Colonic mucosa (tissue), 4 donors: ENCODE measurements at places on chromosomes 13 and 19. TPM values are rescaled to one million over a fixed set of nuclear protein-coding genes. Genes with fewer than 3 reads are reported as not detected.

DNA sequence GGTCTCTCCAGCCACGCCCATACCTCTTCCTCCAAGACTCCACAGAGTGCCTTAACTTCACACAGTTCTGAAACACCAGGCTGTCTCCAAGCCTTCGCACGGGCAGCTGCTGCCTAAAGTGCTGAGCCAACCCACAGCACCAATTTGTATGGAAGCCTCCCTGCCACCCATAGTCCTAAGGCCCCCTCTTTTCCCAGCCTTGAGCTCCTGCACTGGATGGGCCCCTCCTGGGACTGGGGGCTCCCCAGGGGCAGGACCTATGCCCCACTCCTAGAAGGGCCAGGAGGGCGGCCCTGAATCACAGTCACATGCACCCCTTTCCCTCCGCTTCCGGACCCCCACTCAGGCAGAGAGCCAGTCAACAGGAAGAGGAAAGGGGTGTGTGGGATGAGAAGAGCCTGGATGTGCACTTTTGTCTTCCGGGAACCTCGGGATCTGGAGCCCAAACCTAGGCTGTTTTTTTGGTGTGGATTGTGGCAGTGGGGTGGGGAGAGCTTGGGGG is 5.1 kb upstream of the FCER2 start:
- DNase-seq, result no peak

GRCh38 chr13:23902975-23903905 is 5.9 kb upstream of the C1QTNF9B start:
- no peak for DNase-seq

GRCh38 chr13:97346561-97347254 is 87.3 kb upstream of the RAP2A start:
- no peak for DNase-seq

Gene GRK1
- not detected for total RNA-seq

Gene TSSK6
- 3.6 TPM for total RNA-seq

Gene RB1
- 28.5 TPM for total RNA-seq

Gene FGF22
- total RNA-seq, result not detected

GRCh38 chr19:39524495-39524894 is 8.2 kb downstream of the EID2B start:
- DNase-seq, result no peak

DNA sequence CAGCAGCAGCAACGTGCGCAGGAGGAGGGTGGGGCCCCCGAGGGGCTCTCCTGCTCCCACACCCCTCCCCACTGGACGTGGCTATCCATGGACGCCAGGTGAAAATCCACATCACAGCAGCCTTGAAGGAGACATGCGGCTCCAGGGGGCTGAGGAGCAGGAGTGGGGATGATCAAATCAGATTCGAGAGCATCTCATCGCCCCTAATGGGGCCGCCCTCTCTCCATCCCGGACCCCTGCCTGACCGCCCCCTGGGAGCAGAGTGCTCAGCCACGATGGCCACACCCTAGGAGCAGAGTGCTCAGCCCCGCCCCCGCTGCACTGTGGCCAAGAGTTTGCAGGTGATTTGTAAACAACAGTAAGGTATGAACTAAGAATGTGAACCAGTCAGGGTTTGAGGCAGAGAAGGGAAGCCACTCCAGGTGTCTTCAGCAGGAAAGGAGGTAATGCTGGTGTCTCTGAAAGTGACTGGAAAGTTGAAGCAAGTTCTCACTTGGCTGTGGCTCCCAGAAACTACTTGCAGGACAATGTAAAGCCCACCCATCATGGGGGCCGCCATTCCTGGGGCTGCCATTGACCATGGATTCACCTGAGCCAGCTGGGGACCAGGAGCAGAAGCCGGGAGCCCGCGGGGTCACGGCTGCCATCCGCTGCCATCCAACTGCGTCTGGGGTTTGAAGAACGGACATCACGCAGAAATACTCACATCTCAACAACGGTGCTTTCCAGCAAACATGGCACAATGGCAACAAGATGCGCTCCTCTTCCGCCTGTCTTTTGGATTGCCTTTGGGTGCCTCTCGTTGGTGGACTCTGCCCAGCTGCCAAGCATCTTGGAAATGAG is 71.8 kb downstream of the SPACA7 start:
- DNase-seq, result peak; percentile 15

Gene ANO8
- 13.7 TPM for total RNA-seq

GRCh38 chr19:51742789-51743188 is 8.9 kb downstream of the FPR1 start:
- DNase-seq, result no peak

Gene CYP2B6
- 4.6 TPM for total RNA-seq

Gene CRB3
- 115 TPM for total RNA-seq

DNA sequence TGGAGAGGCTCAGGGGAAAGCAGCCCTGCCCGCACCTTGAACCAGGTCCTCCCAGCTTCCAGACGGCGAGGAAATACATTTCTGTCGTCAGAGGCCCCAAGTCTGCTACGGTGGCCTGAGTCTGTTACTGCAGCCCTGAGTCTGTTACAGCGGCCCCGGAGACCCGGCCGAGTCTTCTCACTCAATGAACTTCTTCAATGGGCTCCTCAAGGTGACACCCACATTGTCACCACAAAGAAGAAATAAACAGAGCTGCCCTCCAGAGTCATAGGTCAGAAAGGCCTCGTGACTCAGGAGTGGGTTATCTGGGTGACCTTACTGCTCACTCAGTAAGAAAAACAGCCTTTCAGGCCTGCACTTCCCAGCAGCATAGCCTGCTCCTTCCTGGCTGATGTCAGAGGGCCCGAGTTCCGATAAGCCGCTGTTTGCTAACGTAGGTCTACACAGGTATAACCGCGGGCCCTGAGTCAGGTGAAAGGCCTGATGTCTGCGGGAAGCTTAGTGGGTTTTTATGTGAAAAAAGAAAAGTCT is 66.9 kb upstream of the TM9SF2 start:
- DNase-seq, result no peak

- no peak for DNase-seq
These were observed 2.7 kb upstream of the GATAD2A start for GRCh38 chr19:19402656-19403372.

- DNase-seq, result peak; percentile 71
These were observed at the start of gene IZUMO1 for GRCh38 chr19:48746738-48747575. TSS of gene IZUMO1 (minus strand) at chr19:48746909. CDS start at chr19:48745859, 1,050 bp downstream.

DNA sequence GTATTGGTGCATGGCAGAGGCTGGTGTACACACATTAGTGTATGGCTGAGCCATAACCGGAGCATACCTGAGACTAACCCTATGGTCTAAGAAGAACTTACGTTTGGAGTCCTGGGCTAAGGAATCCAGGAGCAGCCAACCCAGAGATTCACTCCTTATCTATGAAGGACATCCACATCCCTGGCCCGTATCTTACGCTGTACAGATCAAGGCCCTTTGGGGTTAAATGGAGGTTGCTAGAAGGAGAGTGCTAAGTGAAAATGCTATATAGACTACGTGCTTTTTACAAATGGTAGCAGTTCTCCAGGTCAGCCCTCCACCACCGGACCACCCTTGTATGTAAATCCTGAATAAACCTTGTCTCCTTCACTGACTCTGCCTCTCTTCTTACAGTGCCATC is 1.9 kb upstream of the SUGT1 start:
- DNase-seq, result no peak

GRCh38 chr19:11365557-11366117 is 8.8 kb upstream of the SWSAP1 start:
- no peak for DNase-seq

Gene C13orf46
- 0.44 TPM for total RNA-seq

DNA sequence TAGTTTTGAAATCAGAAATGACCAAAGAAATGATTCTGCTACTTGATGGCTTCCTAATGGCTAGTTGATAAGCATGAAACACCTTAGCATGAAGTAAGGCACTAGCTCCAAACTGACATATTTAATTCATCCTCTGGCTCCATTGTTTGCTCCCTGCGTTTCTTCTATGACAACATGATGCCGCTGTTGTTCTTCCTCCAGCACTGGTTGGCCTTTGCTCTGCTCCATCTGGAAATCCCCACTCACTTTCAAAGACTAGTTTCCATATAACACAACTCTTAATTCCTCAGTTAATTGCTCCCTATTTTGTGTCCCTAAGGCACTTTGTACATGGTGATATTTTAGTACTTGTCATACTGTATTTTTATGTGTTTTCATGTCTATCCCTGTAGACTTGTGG is 151.6 kb downstream of the GPC6 start:
- DNase-seq, result no peak

GRCh38 chr19:34041925-34042521 is 130.3 kb upstream of the LSM14A start:
- peak; percentile 74 for DNase-seq

Gene SRRM5
- total RNA-seq, result 0.57 TPM

Gene ELSPBP1
- total RNA-seq, result not detected

Gene ZNF420
- total RNA-seq, result 6.3 TPM

- DNase-seq, result no peak
These were observed at the start of gene JSRP1 for GRCh38 chr19:2255982-2256685. TSS of gene JSRP1 (minus strand) at chr19:2256417. CDS start at chr19:2255314, 1,103 bp downstream.

Gene ZNF805
- 6.2 TPM for total RNA-seq

Gene KLK6
- not detected for total RNA-seq

DNA sequence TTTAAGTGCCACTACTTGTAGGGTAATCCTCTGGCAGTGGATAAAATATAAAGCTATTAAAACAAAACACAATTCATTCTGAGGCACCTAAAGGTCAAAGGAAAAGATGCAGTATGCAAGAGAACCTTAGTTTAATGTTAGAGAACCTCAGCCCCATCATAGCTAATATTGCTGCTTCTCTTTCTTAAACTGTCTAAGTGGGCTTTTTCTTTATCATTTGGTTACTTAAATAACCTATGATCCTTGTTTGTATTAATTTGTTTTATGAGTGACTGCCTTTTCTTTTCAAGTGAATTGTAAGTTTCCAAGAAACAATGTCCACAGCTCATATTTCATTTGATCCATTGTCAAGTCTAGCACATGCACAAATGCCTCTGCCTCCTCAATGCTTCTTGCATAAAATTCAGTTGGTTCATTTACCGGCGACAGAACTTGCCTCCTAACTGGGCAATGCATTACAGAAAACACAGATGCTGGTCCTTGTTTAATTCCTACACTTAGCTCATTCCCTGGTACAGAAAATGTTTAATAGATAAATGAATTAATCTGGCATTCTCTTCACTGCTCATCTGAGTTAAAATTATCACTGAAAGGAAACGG is 1049.8 kb downstream of the OLFM4 start:
- no peak for DNase-seq

Gene TEX29
- total RNA-seq, result not detected

DNA sequence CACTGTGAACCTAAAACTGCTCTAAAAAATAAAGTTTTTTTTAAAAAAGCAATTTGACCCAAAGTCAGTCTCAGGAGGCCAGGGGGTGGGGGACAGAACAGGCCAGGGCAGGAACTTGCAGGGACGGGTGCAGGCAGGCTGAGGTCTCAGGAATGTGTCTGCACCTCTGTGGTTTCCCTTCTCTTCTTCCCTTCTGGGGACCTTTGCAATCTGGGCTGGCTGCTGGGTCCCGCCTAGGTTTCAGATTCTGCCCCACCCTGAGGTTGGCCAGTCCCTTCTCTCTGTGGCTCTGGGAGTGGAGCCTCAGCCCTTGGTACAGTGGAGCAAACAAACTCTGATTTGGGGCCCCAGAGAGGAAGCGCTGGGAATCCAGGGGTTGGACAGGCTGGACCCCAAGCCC is 5.3 kb upstream of the F2RL3 start:
- no peak for DNase-seq

GRCh38 chr13:104491916-104492315 is 1425.7 kb upstream of the SLC10A2 start:
- DNase-seq, result no peak

Gene CGB7
- total RNA-seq, result not detected

GRCh38 chr13:51541809-51542258 is 42.4 kb upstream of the WDFY2 start:
- DNase-seq, result peak; percentile 28

DNA sequence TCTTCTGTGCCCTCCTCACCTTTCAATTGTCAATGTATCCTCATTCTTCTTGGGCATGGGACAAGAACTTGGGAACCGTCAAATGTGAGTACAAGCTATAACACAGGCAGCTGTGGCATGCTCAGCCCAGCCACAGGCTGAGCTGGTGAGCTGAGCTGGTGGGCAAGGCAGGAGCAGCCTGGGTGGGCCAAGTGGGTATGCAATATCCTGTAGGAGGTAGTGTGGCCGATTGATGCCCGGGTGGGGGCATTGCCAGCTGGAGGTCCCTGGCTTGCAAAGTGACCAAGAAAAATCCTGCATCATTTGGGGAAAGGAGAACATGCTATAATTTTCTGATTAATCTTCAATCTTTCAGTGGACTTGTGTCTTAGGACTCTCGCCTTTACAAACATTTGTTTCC is 507.2 kb upstream of the SLC10A2 start:
- no peak for DNase-seq

Gene MYH14
- 506 TPM for total RNA-seq

DNA sequence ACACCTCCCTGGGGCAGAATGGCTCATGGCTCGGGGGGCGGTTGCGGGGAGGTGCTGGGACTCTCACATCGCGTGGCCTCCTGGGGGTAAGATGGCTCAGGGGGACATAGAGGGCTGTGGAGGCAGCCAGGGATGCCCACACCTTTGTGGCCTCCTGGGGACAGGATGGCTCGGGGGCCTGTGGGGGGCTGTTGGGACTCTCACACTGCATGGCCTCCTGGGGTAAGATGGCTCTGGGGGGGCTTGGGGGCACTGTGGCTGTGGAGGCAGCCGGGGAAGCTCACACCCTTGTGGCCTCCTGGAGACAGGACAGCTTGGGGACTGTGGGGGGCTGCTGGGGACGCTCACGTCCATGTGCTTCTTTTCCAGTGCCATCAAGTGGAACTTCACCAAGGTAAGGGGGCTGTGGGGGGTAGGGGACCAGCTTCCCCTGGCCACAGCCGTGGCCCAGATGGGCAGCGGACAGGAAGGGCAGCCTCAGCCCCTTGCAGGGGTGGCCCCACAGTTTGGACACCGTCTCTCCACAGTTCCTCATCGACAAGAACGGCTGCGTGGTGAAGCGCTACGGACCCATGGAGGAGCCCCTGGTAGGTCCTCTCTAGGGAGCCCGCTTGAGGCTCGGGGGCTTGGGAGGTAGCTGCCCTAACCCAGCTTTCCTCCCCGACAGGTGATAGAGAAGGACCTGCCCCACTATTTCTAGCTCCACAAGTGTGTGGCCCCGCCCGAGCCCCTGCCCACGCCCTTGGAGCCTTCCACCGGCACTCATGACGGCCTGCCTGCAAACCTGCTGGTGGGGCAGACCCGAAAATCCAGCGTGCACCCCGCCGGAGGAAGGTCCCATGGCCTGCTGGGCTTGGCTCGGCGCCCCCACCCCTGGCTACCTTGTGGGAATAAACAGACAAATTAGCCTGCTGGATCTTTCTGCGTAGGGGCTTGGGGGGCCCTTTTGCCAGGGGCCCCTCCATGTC is 2.4 kb downstream of the GPX4 start:
- peak; percentile 30 for DNase-seq

Gene IGSF23
- total RNA-seq, result not detected

Gene REEP6
- total RNA-seq, result 5.0 TPM

GRCh38 chr13:21594715-21595545 is 9.0 kb downstream of the MICU2 start:
- DNase-seq, result no peak

DNA sequence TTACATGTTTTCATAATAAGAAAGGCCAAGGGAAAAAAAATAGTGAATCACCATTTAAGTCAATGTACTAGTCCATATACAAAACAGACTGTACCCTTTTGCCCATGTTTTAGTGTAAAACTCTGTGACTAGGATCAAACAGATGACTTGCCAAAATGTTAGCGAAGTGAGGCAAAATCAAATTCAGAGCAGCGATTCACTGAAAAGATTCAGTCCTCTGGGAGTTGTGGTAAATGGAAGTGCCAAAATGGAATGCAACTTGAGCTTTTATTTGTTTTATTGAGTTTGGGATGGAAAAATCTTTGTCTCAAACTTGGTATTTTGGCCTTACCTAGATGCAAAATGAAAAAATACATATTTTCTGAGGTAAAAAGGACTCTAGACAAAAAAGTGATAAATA is 9.1 kb downstream of the CDADC1 start:
- no peak for DNase-seq

Gene ZNF571
- total RNA-seq, result 3.2 TPM
